Liver (tissue), 10 donors: ENCODE measurements at places on chromosomes 16 and 17. TPM values are rescaled to one million over a fixed set of nuclear protein-coding genes. Genes with fewer than 3 reads are reported as not detected.

The GAS2L2 gene
- not detected for total RNA-seq

The CEP112 gene
- 4.9 TPM for total RNA-seq

The CHMP6 gene
- 9.6 TPM for total RNA-seq

The MC1R gene
- 3.3 TPM for total RNA-seq

- DNase-seq, result no peak
Observed at GRCh38 chr16:4675864-4676786, 17.2 kb upstream of the NUDT16L1 start.

GRCh38 chr16:51071326-51071725, 79.7 kb downstream of the SALL1 start:
- DNase-seq, result no peak

DNA sequence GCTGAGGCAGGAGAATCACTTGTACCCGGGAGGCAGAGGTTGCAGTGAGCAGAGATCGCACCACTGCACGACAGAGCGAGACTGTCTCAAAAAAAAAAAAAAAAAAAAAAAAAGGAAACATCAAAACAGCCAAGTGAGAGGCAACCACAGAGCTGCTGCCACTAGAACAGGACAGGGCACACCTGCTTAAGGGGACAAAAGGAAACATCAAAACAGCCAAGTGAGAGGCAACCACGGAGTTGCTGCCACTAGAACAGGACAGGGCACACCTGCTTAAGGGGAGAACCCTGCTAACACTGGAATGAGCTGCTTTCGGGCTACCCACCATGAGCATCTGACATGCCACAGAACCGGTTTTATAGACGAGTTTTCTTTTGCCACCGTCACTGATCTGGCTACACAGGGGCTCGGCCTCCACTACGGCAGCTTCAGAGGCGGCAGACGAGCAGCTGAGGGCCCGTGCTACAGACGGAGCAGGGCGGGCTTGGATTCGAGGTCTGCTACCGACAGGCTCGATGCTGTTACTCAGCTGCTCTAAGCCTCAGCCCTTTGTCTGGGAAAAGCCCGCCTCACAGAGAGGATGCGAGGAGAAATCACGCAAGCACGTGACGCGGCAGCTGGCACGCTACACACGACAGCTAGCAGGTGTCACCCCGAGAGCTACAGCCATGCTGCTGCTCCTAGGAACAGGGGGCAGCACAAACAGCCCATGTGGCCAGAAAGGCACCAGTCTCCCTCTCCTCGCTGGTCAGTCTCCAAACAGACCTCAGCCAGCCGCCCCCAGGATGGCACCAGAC, 2.0 kb downstream of the P4HB start:
- no peak for DNase-seq

DNA sequence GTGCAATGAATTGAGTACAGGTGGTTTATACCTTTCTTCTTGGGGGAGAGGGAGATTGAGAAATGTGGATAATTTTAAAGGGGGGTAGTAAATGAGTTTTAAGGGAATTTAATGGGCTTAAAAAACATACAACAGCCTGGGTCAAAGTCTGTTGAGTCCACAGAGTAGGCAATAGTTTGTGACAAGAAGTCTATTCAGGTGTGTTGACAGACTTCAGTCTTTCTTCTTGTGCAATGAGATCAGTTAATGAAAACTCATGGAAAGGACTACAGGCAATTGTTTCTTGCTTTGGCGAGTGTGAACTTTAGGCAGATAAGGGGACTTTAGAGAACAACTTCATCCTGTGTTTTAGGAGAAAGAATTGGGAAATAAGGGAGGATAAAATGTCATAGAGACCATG, 507.8 kb upstream of the CA10 start:
- DNase-seq, result no peak

- DNase-seq, result no peak
Observed at GRCh38 chr17:27333410-27333980, 39.6 kb downstream of the WSB1 start.

DNA sequence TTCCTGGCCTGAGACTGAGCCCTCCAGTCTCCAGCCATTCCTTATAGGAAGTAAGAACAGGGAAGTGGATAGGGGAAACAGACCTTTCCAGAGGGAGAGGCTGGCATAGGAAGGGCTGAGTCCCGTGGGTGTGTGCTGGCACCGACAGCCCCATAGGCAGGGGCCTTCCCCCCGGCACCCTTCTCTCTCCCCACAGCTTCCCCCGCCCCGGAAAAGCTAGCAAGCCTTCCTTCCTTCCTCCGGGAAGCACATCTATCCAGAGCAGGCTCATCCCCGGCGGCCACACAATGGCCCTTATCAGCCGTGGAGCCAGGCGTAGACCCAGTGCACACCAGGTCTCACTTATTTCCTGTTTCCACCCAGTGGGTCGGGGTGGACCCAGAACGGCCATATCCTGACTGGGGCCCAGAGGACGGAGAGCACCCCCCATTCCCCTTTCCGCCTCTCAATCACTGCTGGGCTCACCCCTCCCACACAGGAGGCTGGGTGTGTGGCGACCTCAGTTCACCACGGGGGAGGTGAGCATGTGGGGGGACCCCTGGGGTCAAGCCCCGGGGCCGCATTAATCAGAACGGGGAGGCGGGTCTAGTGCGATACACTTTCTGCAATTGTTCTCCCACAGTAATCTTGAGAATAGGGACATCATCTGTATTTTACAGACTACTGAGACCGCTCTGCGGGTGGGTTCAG, 950 bp upstream of the MYO1C start:
- DNase-seq, result no peak

DNA sequence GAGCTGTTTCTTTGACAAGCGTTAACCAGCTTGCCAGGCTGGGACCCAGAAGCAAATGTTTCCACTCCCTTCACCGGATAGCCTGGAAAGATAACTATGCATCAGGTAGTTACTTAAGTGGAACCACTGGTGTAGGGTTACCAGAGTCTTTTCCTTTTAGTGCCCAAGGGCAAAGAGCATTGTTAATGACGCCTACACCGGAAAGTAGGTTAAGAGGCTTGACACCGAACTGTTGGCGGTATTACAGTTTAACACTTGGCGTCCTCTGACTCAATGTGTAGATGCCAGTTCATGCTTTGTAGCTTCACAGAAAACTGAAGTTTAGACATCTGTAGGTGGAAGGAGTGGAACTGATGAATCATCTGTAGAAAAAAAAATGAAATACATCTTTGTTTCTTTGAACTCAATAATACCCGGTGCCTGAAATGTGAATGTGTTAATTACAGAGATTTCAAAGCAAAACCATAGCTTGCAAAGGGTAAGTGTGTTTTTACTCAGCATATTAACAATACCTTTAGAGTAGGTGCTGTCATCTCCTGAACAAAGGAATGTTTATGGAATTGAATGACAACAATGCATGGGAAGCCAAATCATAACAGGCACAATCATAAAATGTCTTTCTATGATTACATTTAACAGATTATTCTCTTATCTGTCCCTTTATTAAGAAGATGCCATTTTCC, 426.7 kb upstream of the SALL1 start:
- DNase-seq, result no peak

- DNase-seq, result no peak
Observed at GRCh38 chr16:57994778-57995177, 5.7 kb downstream of the ZNF319 start.

DNA sequence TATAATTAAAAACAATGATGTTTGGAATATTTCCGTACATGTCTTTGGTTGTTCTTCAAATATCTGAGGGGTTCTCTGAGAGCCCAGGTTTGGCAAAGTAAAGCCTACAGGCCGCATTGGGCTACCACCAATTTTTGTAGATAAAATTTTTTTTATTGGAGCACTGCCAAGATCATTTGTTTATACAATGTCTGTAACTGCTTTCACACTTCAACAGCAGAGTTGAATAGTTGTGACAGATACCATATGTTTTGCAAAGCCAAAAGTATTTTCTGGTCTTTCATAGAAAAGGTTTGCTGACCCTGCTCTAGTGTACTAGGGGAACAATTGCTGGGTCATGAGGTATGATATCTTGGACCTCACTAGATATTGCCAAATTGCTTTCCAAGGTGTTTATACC, 10.5 kb downstream of the PPM1D start:
- DNase-seq, result no peak
